ENCODE measurements at places on chromosomes 2 and 18. TPM values are rescaled to one million over a fixed set of nuclear protein-coding genes. Genes with fewer than 3 reads are reported as not detected.

NEU2 gene
- not detected for total RNA-seq

CRYBA2 gene
- not detected for total RNA-seq

CWC22 gene
- total RNA-seq: 14.0 TPM

IMP4 gene
- total RNA-seq: 104 TPM

APOB gene
- total RNA-seq: 0.10 TPM

GAREM1 gene
- total RNA-seq: 0.65 TPM

HOXD3 gene
- 18.0 TPM for total RNA-seq

MPV17 gene
- 79.4 TPM for total RNA-seq

TUBB8B gene
- not detected for total RNA-seq

AGBL5 gene
- total RNA-seq: 30.4 TPM

MC5R gene
- total RNA-seq: not detected

CETN1 gene
- total RNA-seq: not detected

AQP12A gene
- not detected for total RNA-seq

TMEM87B gene
- total RNA-seq: 39.5 TPM

CCDC88A gene
- 64.3 TPM for total RNA-seq

AGXT gene
- total RNA-seq: not detected

LIMS3 gene
- 34.9 TPM for total RNA-seq

POTEC gene
- not detected for total RNA-seq

NLRC4 gene
- total RNA-seq: not detected

TTC32 gene
- 7.2 TPM for total RNA-seq

C18orf63 gene
- total RNA-seq: not detected

PROM2 gene
- total RNA-seq: 0.57 TPM

CCDC74B gene
- 2.9 TPM for total RNA-seq

ASB18 gene
- total RNA-seq: not detected

UNC80 gene
- total RNA-seq: not detected

GALNT14 gene
- not detected for total RNA-seq

PSMA8 gene
- total RNA-seq: not detected

IL36RN gene
- total RNA-seq: not detected

SERPINB3 gene
- not detected for total RNA-seq

CD8B gene
- not detected for total RNA-seq

CGREF1 gene
- total RNA-seq: 8.5 TPM

SGPP2 gene
- not detected for total RNA-seq

HOXD10 gene
- 2.2 TPM for total RNA-seq

NAT8 gene
- total RNA-seq: not detected

SIX3 gene
- not detected for total RNA-seq

ELOA2 gene
- total RNA-seq: not detected

CYBRD1 gene
- total RNA-seq: 26.0 TPM

LYG2 gene
- not detected for total RNA-seq

MEIS1 gene
- 0.76 TPM for total RNA-seq

XDH gene
- total RNA-seq: not detected

SERPINB10 gene
- not detected for total RNA-seq

PID1 gene
- under 0.01 TPM for total RNA-seq

TRAF3IP1 gene
- 7.2 TPM for total RNA-seq

SAG gene
- not detected for total RNA-seq

UGT1A5 gene
- not detected for total RNA-seq

C2orf66 gene
- under 0.01 TPM for total RNA-seq

ACMSD gene
- total RNA-seq: not detected

Measured in vein endothelial cell (primary cell).